ENCODE measurements at places on chromosomes 2 and 18.

DNA sequence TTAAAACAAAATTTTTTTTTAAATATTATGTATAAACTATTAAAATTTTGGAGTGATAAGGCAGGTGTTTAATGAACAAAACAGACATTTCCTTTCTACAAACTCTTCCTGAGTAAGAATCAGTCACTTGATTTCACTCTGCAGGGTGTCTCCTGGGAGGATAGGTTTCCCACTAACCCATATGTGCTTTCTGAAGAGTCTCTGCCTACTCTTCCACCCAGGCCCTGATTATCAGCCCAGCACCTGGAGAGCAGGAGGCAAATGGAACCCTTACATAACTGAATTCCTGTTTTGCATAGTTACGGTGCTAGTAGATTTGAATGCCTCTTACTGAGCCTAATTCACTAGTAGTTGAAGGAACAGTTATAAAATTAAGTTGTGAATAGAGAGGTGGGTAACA lies 1718.6 kb downstream of the SUCLG1 start:
- no peaks in the 10 kb centered on the region for H3K4me1 ChIP-seq
- H3K27me3 ChIP-seq: no peaks in the 10 kb centered on the region
- H3K36me3 ChIP-seq: no peaks in the 10 kb centered on the region
- no peak overlapping the region for H3K27ac ChIP-seq
- H3K4me3 ChIP-seq: no peak overlapping the region

GRCh38 chr2:169664600-169664977 lies 29.6 kb downstream of the CFAP210 start:
- no peak overlapping the region for H3K27ac ChIP-seq
- H3K4me3 ChIP-seq: no peak overlapping the region
- H3K4me1 ChIP-seq: peaks cover 13% of the 10 kb centered on the region

DNA sequence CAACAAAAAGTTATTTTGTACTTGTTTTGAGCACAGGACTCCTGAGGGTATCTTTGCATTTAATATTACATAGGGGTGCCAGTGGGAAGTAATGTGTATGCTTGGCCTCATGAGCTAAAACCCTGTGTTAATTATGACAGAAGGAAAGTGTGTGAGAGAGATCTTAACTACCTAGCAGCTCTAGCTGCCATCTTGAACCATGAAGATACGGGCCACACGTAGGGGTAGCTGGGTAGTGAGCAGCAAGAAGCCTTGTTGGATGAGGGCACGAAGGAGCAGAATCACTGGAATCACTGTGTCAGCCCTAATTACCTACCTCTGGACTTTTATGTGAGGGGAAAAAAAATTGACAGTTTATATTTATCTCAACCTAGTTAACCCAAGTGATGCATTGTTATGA lies 15.4 kb upstream of the CASP10 start:
- H3K36me3 ChIP-seq: peaks cover 30% of the 10 kb centered on the region
- no peak for DNase-seq
- H3K27ac ChIP-seq: no peak overlapping the region
- H3K4me3 ChIP-seq: no peak overlapping the region
- H3K4me1 ChIP-seq: no peaks in the 10 kb centered on the region
- no peaks in the 10 kb centered on the region for H3K27me3 ChIP-seq

DNA sequence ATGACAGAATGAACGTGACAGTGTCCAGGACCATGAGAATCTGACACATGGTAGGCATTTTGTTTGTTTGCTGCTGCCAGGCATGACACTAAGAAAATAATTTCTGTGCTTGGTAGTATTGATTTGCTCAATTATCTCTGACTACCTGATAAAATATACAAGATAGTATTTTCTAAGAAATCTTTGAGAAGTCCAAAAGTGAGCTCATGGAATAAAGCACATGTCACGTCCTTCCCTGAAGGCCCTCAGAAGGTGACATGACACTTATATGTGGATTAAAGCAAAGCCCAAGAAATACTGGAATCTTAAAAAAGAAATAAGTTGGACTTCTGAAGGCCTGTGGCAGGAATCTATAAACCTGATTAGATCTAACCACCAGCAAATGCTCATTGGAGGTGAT lies 3.8 kb upstream of the TTN start:
- H3K4me3 ChIP-seq: no peak overlapping the region
- no peaks in the 10 kb centered on the region for H3K36me3 ChIP-seq
- no peaks in the 10 kb centered on the region for H3K27me3 ChIP-seq
- no peak for DNase-seq

- H3K36me3 ChIP-seq: no peaks in the 10 kb centered on the region
- H3K4me1 ChIP-seq: no peaks in the 10 kb centered on the region
- no peak overlapping the region for H3K4me3 ChIP-seq
- DNase-seq: no peak
- H3K27me3 ChIP-seq: 0 out of 2 replicates have a peak, but pooled peaks cover 7% of the 10 kb centered on the region
These were observed 246.0 kb downstream of the LDLRAD4 start for GRCh38 chr18:13464432-13465123.

GRCh38 chr18:51196118-51196810 lies 1.2 kb downstream of the MEX3C start:
- DNase-seq: peak; percentile 69
- peaks cover 40% of the 10 kb centered on the region for H3K4me1 ChIP-seq
- no peaks in the 10 kb centered on the region for H3K27me3 ChIP-seq
- peak overlapping the region; percentile 91 for H3K27ac ChIP-seq
- H3K36me3 ChIP-seq: no peaks in the 10 kb centered on the region
- H3K4me3 ChIP-seq: peak overlapping the region; percentile 94

DNA sequence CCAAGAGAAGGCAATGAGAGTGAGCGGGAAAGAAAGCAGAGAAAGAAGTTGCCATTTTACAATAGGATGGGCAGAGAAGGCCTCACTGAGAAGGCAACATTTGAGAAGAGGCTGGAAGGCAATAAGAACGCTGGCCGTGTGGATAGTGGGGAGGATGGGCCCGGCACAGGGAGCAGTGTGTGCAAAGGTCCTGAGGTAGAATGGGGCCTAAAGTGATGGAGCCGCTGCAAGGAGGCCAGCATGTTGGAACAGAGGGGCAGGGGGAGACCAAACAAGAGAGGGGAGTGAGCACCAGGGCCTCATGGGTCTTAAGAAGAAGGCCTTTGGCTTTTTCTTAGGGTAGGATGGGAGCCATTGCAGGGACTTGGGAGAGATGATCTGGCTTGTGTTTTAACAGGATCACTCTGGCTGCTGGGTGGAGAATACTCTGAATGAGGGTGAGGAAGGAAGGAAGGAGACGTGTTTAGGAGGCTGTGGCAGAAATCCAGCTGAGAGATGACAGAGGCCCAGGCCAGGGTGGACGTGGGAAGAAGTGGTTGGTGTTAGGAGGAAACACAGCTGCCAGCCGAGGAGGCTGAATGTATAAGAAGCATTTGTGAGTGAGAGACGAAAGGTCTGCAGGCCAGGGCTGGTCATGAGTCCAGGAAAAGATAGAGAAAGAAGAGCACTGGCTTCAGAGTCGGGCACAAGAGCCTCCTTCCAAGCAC lies 159.8 kb downstream of the KLHL29 start:
- no peak for DNase-seq
- H3K36me3 ChIP-seq: no peaks in the 10 kb centered on the region
- H3K27ac ChIP-seq: no peak overlapping the region
- no peaks in the 10 kb centered on the region for H3K27me3 ChIP-seq

DNA sequence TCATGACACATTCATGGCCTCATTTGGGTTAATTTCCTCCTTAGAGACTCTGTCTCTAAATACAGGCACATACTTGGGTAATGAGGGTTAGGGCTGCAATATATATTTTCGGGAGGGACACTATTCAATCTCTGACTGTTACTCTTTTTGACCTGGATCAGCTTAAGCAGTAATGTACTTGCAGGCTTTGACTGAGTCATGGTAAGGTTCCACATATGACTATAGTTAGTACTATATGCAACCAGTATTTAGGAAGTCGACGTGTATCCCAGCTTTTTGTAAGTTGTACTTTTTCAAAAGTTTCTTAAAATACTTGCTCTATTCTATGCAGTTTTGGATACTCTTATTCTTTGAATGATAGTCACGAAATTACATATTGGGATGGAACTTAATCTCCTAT lies 37.2 kb upstream of the CDH19 start:
- H3K36me3 ChIP-seq: no peaks in the 10 kb centered on the region
- no peaks in the 10 kb centered on the region for H3K27me3 ChIP-seq
- no peak overlapping the region for H3K4me3 ChIP-seq
- H3K4me1 ChIP-seq: no peaks in the 10 kb centered on the region
- H3K27ac ChIP-seq: no peak overlapping the region
- DNase-seq: no peak

DNA sequence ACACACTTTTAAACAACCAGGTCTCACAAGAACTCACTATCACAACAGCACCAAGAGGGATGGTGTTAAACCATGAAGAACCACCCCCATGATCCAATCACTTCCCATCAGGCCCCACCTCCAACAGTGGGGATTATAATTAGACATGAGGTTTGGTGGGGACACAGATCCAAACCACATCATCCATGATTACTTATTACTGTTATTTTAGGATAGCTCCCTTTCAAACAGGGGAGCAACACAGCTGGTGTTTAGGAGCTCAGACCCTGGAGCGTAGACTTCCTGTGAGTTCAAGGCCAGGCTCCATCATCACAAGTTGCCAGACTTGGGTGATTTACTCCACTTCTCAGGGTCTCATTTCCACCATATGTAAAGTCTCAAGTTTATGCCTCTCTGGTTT lies 382.7 kb downstream of the HRH4 start:
- no peaks in the 10 kb centered on the region for H3K4me1 ChIP-seq
- peaks cover 31% of the 10 kb centered on the region for H3K27me3 ChIP-seq
- DNase-seq: no peak
- H3K4me3 ChIP-seq: no peak overlapping the region

DNA sequence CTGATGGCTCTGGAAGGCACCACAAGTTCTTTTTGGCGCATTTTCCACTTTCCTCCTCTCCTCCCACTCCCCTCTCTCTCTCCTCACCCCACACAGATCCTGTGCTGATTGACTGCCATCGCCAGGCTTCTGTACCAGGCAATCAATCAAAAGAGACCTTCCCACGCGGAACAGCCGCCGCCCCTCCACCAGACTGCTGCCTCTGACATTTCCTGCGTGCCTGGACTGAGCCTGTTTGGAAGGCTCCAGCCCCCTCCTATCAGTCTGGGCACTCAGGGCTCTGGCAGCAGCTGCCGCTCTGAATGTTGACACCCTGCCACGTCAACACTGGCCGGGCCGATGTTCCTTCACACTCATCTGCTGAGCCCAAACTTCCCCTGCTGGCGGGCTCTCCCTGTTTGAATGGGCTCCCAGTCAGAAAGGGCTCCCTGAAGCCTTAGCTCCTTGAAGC lies 467.7 kb downstream of the EPHA4 start:
- no peaks in the 10 kb centered on the region for H3K36me3 ChIP-seq
- peak; percentile 83 for DNase-seq
- peak overlapping the region; percentile 40 for H3K4me3 ChIP-seq
- peaks cover 13% of the 10 kb centered on the region for H3K4me1 ChIP-seq
- H3K27ac ChIP-seq: no peak overlapping the region

- H3K4me1 ChIP-seq: no peaks in the 10 kb centered on the region
- DNase-seq: no peak
- no peak overlapping the region for H3K4me3 ChIP-seq
- no peak overlapping the region for H3K27ac ChIP-seq
- no peaks in the 10 kb centered on the region for H3K27me3 ChIP-seq
- no peaks in the 10 kb centered on the region for H3K36me3 ChIP-seq
These were observed 45.3 kb downstream of the LRRTM1 start for GRCh38 chr2:80259292-80259691.

DNA sequence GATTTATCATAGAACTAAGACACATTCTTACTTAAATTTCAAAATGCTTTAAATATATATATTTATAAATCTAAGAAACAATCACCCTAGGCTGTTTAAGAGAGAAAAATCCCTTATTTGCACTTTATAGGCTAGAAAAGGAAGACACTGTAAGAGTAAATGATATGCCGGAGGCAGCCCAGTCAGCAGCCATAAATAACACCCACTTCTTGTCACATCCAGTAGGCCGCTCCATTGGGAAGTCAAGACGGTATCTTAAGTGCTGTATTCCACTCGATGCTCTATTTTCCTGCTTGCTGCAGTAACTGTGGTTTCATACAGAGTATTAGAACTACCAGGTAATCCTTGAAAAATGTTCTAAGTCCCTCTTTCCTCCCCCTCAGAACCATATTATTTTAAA lies 57.9 kb downstream of the ABCA12 start:
- H3K27ac ChIP-seq: no peak overlapping the region
- H3K4me3 ChIP-seq: no peak overlapping the region
- peaks cover 21% of the 10 kb centered on the region for H3K27me3 ChIP-seq
- no peaks in the 10 kb centered on the region for H3K36me3 ChIP-seq
- no peak for DNase-seq
- no peaks in the 10 kb centered on the region for H3K4me1 ChIP-seq

DNA sequence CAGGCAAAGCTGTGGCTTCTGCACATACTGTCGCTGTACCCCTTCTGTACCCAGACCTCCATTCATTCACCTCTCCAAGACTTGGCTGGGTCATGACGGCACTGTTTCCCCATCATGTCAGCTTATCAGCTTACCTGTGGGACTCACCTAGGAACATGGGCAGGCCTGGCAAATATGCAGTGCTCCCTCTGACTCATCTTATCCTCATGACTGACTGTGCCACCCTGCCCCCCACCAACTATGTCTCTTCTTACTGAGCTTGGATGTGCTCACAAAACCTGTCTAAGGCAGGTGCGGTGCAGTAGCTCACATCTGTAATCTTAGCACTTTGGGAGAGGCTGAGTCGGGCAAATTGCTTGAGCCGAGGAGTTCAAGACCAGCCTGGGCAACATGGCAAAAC lies 152.4 kb downstream of the MGAT5 start:
- peaks cover 63% of the 10 kb centered on the region for H3K4me1 ChIP-seq
- DNase-seq: no peak
- H3K4me3 ChIP-seq: no peak overlapping the region
- H3K27me3 ChIP-seq: no peaks in the 10 kb centered on the region

GRCh38 chr2:132645722-132646539 lies 24.1 kb downstream of the LYPD1 start:
- no peak overlapping the region for H3K4me3 ChIP-seq
- H3K27me3 ChIP-seq: no peaks in the 10 kb centered on the region
- H3K36me3 ChIP-seq: no peaks in the 10 kb centered on the region
- H3K4me1 ChIP-seq: no peaks in the 10 kb centered on the region

DNA sequence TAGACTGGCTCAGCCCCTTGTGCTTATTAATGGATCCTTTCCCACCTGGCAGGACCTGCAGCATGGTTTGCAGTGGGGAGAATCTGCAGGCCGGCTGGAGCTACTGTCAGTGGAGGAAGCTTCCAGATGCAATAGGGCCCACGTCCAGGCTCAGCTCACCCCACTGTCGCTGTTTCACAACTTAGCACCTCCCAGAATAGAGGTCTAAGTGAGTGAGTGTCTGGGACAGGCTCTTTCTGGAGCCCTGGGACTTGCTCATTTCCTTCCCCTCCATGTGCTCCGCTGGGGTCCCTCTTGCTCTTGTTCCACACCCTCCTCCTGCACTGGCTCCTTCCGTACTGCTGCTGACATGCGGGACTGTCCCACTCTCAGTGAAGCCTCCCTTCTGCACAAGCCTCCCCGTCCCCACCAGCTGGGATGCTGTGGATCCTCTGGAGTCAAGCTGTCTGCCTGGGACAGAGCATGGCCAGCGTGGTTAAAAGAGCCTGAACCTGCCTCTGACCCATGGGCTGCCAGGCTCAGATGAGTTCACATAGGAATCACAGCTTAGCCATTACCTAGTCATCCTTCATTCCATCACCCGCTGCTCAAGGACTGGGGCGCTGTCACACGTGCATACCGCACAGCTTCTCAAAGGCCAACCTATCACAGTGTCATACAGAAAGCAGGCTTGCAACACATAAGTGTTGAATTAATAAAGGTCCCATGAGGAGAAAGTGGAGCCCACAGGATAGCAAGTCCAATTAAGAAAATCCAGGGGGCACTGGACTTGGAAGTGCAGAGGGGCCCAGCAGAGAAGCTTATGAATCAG lies 135.9 kb downstream of the ACKR3 start:
- H3K27ac ChIP-seq: no peak overlapping the region
- H3K27me3 ChIP-seq: no peaks in the 10 kb centered on the region
- no peaks in the 10 kb centered on the region for H3K36me3 ChIP-seq
- DNase-seq: peak; percentile 74
- peaks cover 7% of the 10 kb centered on the region for H3K4me1 ChIP-seq
